ENCODE measurements at places on chromosomes 1 and 21. TPM values are rescaled to one million over a fixed set of nuclear protein-coding genes. Genes with fewer than 3 reads are reported as not detected.

WLS gene
- not detected for total RNA-seq

RGS1 gene
- 59.6 TPM for total RNA-seq

SERPINC1 gene
- not detected for total RNA-seq

HLX gene
- total RNA-seq = not detected

MCM3AP gene
- 133 TPM for total RNA-seq

OR6Y1 gene
- not detected for total RNA-seq

ARHGEF16 gene
- total RNA-seq = not detected

UMODL1 gene
- total RNA-seq = not detected

MSH4 gene
- total RNA-seq = 0.50 TPM

LAX1 gene
- total RNA-seq = 32.4 TPM

WNT2B gene
- 0.13 TPM for total RNA-seq
